Stimulated activated CD4-positive, alpha-beta T cell treated with anti-CD3 and anti-CD28 coated beads, Interleukin-1b, Interleukin-23, amount 100 ng/mL, for 48 hours (primary cell): ENCODE measurements at places on chromosomes 3 and 15.

DNA sequence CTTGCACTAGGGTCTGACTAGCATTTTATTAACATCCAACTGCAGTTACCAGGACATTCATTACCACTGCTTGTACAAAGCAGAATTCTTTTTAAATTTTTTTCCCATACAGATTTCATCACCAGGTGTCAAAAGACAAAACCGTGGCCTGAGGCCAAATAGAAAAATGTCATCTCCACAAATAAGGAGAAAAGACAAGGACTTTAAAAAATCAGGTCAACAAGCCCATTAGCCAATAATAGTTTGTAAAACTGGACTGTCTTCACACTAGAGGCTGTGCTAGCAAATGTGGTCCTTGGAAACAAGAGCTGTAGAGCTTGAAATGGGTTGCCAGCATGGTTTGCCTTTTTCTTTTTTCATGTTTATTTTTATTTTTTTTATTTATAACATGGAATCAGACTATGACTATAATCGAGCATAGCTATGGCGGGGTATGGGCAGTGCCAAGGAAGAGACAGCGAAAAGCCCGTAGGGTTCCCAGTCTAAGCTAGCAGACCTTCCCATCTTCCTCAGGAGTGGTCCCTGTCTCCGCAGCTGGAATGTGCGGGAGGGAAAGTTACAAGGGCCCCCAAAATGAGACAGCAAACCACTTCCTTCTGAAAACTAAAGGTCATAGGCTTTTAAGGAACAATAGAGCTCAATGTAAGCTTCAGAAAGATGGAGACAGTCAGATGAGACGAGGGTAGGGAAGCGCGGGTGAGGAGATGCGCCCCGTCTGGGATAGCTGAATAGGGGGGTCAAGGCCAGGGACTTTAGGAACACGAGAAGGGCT lies 1.5 kb downstream of the PTPN9 start:
- DNase-seq: no peak

DNA sequence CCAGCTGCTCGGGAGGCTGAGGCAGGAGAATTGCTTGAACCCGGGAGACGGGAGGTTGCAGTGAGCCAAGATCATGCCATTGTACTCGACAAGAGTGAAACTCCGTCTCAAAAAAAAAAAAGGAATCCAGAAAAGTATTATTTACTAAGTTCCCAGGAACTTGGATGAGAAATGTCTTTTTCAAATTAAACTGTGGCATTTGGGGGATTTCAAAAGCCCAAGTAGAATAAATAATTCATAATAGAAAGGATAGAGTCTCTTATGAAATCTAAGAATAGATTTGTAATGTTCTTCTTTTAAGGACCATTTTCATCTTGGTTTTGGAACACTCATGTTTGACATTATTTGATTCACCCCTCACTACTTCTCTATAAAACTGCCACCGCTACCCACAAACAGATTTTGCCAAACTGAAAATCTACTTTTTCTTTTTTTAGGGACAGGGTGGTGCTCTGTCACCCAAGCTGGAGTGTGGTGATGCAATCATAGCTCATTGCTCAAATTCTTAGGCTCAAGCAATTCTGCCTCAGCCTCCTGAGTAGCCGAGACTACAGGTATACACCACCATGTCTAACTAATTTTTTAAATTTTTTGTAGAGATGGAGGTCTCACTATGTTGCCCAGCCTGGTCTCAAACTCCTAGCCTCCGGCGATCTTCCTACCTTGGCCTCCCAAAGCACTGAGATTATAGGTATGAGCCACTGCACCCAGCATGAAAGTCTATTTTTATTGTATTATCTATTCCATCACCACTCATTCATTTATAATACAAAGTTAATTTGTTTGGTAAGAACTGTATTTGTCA lies 99.3 kb downstream of the SENP2 start:
- no peak for DNase-seq

DNA sequence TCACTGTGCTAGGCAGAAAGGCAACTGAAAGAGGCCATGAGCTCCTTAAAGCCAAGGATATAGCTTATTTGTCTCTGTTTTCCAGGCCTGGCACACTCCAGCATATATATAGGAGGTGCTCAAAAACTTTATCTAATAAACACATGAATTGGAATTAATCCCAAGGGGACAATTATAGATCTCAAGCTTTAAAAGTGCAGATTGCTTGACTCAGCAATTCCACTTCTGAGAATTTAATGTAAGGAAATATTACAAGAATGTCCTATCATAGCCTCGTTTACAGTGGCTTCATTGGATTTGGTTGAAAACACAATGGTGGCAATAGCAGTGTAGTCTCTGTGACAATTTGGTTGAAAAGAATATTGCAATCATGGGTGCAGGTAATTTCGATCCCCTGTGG lies 267.3 kb downstream of the SHQ1 start:
- no peak for DNase-seq

DNA sequence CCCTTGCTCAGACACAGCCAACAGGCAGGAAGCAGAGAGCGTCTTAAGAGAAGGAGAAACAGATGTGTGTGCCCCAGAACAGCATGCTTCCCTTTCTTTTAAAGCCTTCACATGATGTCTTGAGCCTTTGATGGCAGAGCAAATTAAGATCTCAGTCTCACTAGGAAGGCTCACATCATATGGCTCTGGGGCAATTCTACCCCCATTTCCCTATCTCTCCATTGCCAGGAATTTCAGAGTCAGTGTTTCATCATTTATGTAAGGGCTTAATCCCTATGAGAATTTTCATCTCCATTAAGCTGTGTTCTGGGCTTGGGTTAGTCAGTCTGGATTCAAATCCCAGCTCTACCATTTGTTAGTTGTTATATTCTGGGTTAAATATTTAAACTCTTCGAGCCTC lies 41.4 kb upstream of the GLCE start:
- no peak for DNase-seq

GRCh38 chr3:52433996-52434479 lies 10.9 kb downstream of the SEMA3G start:
- DNase-seq: no peak

- no peak for DNase-seq
These were observed 114.8 kb upstream of the THBS1 start for GRCh38 chr15:39465843-39466749.

GRCh38 chr3:15505479-15506165 lies 15.9 kb downstream of the COLQ start:
- DNase-seq: no peak

- no peak for DNase-seq
These were observed 652.9 kb downstream of the MAGI1 start for GRCh38 chr3:65385805-65386204.

DNA sequence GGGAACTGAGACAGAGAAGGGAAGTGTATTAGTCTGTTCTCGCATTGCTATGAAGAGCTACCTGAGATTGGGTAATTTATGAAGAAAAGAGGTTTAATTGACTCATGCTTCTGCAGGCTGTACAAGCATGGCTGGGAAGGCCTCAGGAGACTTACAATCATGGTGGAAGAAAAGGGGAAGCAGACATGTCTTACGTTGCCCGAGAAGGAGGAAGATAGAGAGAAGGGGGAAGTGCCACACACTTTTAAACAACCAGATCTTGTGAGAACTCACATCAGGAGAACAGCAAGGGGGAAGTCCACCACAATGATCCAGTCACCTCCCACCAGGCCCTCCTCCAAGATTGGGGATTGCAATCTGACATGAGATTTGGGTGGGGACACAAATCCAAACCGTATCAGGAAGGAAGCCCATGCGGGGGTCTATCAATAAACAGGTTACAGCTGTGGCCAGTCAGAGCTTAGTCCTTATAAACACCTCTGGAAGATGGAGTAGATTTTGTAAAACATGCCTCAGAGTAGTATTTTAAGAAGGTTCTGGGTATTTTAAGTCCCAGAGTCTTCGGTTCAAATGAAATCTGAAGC lies 153.9 kb downstream of the GHSR start:
- no peak for DNase-seq

- no peak for DNase-seq
These were observed 181.3 kb downstream of the NFKBIZ start for GRCh38 chr3:102030661-102031060.

- DNase-seq: no peak
These were observed 68.9 kb downstream of the NPTN start for GRCh38 chr15:73564255-73564654.
